ENCODE measurements at places on chromosomes 5 and 9.

DNA sequence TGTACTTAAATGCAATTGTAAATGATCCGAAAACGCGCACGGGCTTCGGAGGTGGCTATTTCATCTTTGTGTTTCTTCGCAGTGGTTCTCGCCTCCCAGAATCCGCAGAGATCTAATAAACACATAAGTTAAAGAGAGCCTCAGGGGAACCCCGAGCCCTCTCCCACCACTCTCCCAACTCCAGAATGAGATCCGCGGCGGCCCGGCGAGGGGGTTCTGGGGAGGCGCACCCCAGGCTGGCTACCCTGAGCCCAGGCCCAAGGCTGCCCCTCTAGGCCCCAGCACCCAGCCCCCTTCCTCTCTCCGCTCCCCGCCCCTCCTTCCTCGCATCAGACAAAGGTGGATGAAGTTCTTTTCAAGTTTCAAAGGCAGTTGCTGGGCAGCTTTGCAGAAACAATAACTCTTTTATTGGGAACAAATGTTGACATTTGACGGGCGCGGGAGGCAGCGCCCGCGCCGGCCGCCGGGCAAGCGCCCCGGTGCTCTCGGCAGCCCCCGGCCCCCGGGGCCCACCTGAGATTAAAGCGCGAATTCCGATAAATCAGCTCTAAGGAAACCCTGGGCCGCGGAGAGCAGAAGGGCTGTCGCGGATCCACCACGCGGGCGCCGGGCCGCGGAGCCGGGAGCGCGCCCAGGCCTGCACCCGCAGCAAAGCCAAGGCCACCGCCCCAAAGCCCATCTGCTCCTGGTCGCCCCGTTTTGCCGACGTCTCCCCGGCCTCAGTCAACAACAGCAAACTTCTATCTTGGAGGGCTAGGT, 8.4 kb downstream of the IRX2 start:
- no peak for DNase-seq

DNA sequence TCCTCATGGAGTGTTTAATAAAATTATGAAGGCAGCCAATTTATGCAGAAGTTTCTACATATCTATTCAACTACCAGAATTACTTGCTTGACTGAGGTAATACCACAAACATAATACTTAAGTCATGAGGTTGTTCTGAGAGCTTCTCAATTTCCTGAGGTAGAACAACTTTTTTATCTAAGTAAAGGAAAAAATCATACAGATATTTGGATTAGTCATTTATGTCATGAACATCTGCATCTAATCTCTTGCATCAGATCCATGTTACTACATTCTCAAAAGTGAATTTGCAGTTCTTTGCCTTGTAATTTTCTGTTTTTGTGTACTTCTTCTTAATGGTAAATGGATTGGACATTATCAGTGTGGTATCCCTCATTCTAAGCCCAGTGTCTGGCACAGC, 60.4 kb upstream of the RGMB start:
- DNase-seq, result no peak

- DNase-seq, result no peak
Measured at GRCh38 chr9:86406366-86406765, 52.2 kb upstream of the TUT7 start.

DNA sequence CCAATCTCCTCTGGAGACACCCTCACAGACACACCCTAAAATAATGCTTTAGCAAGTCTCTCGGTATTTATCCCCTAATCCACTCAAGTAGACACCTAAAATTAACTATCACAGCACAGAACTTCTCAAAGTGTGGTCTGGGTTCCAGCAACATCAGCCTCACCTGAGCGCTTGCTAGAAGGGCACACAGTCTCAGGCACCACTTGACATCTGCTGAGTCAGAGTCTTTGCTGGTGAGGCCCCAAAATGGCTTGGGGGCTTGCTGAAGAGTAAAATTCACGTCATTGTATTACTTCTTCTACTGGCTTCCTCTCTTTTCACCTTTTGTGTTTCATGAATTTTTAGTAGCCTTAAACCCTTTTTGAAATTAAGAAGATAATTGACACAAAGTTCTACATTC, 9.0 kb downstream of the FOXB2 start:
- DNase-seq, result no peak

GRCh38 chr5:68290260-68290674, 74.7 kb downstream of the PIK3R1 start:
- no peak for DNase-seq

- no peak for DNase-seq
Measured at GRCh38 chr5:38601133-38601862, 44.9 kb upstream of the LIFR start.

DNA sequence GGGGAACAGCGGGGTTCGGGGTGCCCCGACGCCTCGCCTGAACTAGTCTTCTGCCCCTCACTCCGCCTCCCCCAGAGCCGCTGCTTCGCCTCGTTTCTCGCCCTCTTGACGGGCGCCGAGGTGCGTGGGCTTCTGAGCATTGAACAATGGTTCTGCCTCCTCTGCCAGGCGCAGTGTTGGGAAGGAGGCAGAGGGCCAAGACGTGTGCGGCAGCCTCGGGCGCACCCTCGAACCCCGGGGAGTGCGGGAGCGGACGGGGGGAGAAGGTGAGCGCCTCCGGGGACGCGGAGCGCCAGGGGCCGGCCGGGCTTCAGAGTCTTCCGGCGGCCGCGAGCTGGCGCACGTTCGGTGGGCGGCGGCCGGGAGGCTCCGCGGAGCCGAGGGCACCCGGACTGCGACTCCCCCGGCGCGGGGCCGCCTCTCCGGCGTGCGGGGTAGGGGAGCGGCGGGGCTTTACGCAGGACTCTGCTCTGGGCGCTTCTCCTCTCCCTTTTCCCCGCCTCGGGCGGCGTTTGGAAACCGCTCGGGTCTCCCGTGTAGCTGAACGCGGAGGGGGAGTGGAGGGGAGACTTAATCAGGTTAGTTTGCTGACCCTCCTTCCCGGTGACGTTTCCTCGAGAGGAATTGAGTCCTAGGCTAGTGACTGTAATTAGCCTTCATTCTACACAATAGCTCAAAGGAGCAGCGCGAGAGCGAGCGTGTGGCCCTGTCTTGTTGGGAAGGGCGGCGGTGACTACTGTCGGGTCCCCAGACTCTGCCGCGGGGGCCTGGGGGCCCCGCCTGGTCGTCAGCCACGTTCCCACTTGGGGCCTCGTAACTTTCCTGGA, 1.1 kb downstream of the VLDLR start:
- no peak for DNase-seq

- no peak for DNase-seq
Measured at GRCh38 chr9:132184124-132184523, 22.3 kb downstream of the NTNG2 start.

GRCh38 chr5:75509956-75510355, 1.5 kb downstream of the CERT1 start:
- no peak for DNase-seq

GRCh38 chr5:81265101-81265500, 32.0 kb downstream of the CKMT2 start:
- no peak for DNase-seq

DNA sequence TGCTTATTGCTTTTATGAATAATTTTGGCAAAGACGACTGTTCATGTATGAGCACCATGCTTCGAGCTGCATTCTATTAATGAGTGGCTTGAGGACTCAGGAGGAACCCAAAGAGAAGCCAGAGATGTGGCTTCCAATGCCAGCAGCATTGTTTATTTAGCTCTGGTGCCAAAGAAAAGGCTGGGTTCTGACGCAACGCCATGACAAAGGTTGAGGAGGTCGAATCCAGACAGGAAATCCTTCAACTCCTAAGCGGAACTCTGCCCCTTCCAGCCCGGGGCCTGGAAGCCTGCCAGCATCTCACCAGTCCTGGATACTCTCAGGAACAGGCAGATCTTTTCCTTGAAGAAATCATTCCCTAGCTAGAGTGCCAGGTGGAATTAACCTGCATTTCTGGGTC, 104.4 kb downstream of the ARHGAP26 start:
- DNase-seq, result no peak

DNA sequence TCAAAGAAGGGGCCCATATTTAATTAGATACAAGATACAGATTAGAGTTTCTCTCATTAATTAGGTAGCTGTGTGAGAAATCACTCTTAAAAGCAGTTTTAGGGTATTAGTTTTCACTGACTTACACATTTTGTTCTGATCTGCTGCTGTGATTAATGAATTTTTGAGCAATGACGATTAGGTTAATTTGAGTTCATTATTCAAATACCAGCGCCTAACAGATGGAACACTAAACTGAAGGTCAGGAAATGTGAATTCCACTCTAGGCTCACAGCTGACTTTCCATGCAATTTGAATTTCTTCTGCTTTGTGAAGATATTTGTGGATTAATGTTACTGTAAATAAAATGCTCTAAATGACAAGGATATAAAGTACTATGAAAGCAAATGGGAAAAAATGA, 380.6 kb downstream of the ADGRV1 start:
- no peak for DNase-seq

- no peak for DNase-seq
Measured at GRCh38 chr5:77409870-77410621, 82.1 kb downstream of the WDR41 start.

- no peak for DNase-seq
Measured at GRCh38 chr9:100104314-100104713, 5.3 kb downstream of the INVS start.

GRCh38 chr5:149133795-149134777, 7.2 kb upstream of the ABLIM3 start:
- DNase-seq, result no peak

- DNase-seq, result peak; percentile 52
Measured at GRCh38 chr9:110933350-110934001, 104.8 kb downstream of the LPAR1 start.

DNA sequence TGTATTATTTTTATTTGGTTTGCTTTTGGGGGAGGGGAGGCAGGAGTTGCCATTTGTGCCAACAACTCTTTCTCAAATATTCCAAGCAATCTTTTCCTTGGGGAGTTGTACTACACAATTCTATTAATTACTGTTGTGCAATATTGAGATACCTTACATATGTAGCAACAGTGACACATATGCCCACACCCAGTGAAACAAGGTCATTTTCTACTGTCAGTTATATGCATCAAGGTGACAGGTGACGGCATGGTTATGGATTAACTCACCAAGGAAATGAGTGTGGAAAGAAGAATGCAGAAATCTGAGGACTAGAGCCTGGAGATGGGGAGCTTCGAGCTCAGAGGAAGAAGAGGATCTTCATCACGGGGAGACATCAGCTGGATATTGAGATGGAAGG, 17.9 kb upstream of the MSMP start:
- DNase-seq, result no peak

GRCh38 chr5:4405614-4406219, 734.4 kb upstream of the ADAMTS16 start:
- no peak for DNase-seq
